Type B pancreatic cell (in vitro differentiated cells): ENCODE measurements at places on chromosomes 11 and 22.

- DNase-seq, result no peak
Measured at GRCh38 chr11:68976095-68976494, 4.7 kb downstream of the MRGPRD start.

DNA sequence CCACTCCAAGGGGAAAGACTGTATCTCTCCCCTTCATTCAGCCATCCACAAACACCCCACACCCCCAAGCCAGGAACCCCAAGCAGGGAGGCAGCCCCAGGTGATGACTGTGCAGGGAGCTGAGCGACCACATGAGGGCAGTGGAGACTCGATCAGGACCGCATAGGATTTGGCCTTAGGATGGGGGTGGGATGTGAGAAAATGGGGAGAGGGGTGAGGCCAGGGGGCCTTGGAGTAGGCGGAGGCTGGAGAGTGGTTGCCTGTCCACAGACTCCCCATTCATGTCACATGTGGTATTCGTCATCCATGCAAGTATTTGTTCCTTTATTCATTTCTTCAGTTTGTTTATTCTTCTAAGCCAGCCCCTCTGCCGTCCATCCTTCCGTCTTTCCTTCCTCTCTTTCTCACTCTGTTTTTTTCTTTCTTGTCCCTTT, 2.7 kb upstream of the RHOD start:
- DNase-seq, result no peak

- no peak for DNase-seq
Measured at GRCh38 chr22:29617922-29618629, 14.6 kb downstream of the NF2 start.

- DNase-seq, result no peak
Measured at GRCh38 chr11:19920982-19921381, 208.3 kb downstream of the NAV2 start.

- DNase-seq, result no peak
Measured at GRCh38 chr11:45300715-45301114, 14.6 kb upstream of the SYT13 start.

- DNase-seq, result no peak
Measured at GRCh38 chr11:97622795-97623194, 1233.0 kb downstream of the JRKL start.

DNA sequence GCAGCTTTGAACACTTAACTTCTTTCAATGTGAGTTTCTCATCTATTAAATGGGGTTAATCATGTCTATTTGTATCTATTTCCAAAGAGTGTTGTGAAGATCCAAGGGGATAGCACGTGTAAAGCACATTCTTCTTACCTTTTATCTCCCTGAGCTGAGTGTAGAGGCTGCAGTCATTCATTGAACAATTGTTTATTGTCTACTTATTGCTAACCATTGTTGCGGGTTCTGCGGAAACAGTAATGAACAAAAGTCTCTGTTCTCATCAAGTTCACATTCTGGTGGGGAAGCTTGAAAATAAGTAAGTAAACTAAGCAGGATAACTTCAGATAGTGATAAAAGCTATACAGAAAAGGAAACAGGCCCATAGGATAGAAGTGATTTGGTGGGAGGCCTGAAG, 27.4 kb upstream of the PLET1 start:
- no peak for DNase-seq

DNA sequence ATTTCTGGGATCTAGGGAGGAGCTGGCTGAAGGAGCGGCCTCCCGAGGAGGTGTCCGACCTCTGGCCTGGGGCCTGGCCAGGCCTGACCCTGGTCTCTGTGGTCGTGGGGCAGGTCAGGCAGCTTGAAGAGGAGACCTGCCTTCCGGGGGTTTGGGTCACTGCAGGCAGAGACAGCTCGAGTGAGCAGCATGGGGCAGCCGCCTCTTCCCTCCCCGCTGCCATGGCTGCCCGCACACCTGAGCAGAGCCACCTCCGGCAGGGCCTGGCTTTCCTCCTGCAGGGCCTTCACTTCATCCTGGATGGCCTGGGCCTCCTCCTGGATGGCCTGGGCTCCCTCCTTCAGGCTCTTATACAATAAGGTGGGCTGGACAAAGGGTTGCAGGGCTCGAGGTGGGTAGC, 8.0 kb upstream of the NAALADL1 start:
- no peak for DNase-seq

DNA sequence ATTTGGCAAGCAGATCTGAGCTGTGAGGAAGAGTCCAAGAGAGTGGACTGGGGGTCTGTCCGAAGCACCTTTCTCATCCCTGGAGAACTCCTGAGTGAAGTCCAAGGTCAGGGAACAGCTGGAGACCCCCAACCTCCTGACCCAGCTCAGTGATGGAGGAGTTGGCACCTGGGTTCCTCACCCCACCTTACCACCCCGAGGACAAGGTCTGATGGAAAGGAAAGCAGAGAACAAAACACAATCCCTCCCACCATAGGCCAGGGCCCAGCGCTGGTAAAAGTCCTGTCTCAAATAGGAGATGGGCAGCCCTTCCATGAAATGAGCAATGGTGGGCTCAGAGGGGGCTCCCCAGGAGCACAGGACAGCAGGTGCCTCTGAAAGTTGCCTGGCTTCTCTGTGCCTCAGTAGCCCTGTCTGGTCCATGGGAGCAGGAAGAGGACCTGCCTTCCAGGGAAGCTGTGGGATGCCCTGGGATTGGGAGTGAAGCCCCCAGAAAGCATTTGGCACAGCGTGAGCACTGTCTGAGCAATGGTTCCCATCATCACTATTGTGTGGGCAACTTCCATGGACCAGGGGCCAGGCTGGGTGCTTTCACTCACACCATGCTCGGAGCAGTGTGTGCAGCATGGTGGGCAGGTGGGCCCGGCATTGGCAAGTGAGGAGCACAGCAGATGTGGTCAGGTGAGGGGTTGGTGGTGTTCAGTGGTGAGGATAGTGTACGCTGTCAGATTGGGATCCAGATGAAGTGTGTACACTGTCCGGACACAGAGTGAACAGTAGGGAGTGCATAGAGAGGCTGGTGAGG, 7.5 kb downstream of the TRIM29 start:
- DNase-seq, result no peak

DNA sequence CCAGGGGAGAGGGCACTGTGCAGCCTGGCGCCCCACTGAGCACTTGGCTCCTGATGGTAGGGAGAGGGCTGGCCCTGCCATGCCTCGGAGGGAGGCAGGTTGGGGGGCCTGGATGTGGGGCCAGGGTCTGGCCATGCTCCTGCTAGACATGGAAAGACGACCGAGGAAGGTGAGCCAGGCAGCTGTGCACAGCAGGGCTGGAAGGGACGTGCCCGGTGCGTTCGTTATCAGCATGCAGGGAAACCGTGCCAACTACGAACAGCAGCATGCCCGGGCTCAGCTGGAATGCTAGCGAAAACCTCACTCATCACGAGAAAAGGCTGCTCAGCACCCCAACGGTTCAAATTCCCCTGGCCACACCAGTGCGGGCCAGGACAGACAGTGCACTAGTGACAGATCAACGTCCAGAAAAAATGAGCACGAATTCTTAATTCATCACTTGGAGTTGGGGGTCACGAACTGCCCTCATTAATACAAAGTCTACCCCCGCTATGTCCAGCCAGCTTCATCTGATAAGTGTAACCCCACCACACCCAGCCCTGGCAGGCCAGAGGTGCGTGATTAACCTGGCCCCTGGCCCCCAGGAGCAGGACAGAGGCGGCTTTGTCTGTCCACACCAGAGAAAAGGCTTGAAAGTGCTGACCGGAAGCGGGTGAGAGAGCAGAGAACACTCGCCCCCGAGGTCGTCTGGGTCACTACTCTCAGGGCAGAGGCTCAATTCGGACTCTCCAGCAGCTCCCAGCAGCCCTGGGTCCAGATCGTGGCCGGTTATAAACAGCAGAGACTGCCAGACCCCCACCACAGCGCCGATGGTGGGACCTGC, 84.2 kb downstream of the CELSR1 start:
- no peak for DNase-seq

GRCh38 chr11:27754035-27755017, 54.1 kb upstream of the BDNF start:
- DNase-seq, result no peak

- DNase-seq, result no peak
Measured at GRCh38 chr22:31841078-31841827, 87.4 kb downstream of the DEPDC5 start.

DNA sequence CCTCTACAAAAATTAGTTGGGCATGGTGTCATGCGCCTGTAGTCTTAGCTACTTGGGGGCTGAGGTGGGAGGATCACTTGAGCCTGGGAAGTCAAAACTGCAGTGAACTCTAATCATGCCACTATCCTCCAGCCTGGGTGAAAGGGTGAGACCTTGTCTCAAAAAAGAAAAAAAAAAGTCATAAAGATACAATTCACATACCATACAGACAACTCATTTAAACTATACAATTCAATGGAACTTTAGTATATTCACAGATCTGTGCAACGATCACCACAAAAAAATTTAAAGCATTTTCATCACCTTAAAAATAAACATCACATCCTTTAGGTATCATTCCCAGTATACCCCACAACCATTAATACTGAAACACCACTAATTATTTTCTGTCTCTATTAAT, 201.2 kb downstream of the PGR start:
- DNase-seq, result no peak

GRCh38 chr22:50305923-50306566, 1.4 kb downstream of the PLXNB2 start:
- no peak for DNase-seq

GRCh38 chr11:118670063-118670462, 9.4 kb downstream of the TREH start:
- DNase-seq, result no peak

- DNase-seq, result no peak
Measured at GRCh38 chr22:33020721-33021120, 37.5 kb downstream of the SYN3 start.

GRCh38 chr11:111909378-111909777, 2.2 kb downstream of the CRYAB start:
- DNase-seq, result no peak

GRCh38 chr22:17332109-17332800, 37.0 kb upstream of the CECR2 start:
- DNase-seq, result no peak

- DNase-seq, result no peak
Measured at GRCh38 chr11:66072518-66072917, 2.4 kb downstream of the PACS1 start.

DNA sequence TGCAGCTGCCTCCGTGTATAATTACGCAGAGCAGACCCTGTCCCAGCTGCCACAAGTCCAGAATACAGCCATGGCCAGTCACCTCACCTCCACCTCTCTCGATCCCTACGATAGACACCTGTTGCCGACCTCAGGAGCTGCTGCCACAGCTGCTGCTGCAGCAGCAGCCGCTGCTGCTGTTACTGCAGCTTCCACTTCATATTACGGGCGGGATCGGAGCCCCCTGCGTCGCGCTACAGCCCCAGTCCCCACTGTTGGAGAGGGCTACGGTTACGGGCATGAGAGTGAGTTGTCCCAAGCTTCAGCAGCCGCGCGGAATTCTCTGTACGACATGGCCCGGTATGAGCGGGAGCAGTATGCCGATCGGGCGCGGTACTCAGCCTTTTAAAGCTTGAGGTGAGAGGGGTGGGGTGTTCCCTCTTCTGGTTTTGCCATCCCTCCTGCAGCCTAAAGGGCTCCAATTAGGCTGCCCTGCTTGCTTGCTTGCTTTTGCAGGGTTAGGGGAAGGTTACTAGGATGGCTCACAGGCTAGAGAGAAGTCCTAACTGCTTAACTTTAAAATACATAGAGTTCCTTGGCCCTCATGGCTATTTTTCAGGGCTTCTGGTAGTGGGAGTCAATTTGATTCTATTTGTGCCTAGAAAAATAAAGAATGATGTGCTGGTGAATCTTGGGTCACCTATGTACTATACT, 5.4 kb downstream of the RBM4 start:
- no peak for DNase-seq

- DNase-seq, result no peak
Measured at GRCh38 chr11:97015327-97015726, 625.5 kb downstream of the JRKL start.
